ENCODE measurements at places on chromosomes 1 and 21. TPM values are rescaled to one million over a fixed set of nuclear protein-coding genes. Genes with fewer than 3 reads are reported as not detected.

The OR2T35 gene
- total RNA-seq, result not detected

The MRPS14 gene
- total RNA-seq, result 38.7 TPM

The HCN3 gene
- 1.9 TPM for total RNA-seq

The FAM43B gene
- total RNA-seq, result not detected

The ATP6V1G3 gene
- total RNA-seq, result not detected

The HAPLN2 gene
- not detected for total RNA-seq

The CADM3 gene
- total RNA-seq, result not detected

The GJA9 gene
- not detected for total RNA-seq

The TMPRSS3 gene
- 113 TPM for total RNA-seq

The COL9A2 gene
- total RNA-seq, result 2.5 TPM

The RGS18 gene
- not detected for total RNA-seq

The GSTM1 gene
- 116 TPM for total RNA-seq

The SYT14 gene
- total RNA-seq, result not detected

The ZNF672 gene
- 49.4 TPM for total RNA-seq

The CELA2A gene
- total RNA-seq, result not detected

The LCE2A gene
- not detected for total RNA-seq

The HTR6 gene
- total RNA-seq, result 1.6 TPM

The GFI1 gene
- total RNA-seq, result 53.7 TPM

The CFHR2 gene
- total RNA-seq, result not detected

All from activated CD4-positive, alpha-beta T cell treated with anti-CD3 and anti-CD28 coated beads for 36 hours (primary cell).